Dorsolateral prefrontal cortex (tissue), 122 donors: ENCODE measurements at places on chromosomes 3 and 15.

DNA sequence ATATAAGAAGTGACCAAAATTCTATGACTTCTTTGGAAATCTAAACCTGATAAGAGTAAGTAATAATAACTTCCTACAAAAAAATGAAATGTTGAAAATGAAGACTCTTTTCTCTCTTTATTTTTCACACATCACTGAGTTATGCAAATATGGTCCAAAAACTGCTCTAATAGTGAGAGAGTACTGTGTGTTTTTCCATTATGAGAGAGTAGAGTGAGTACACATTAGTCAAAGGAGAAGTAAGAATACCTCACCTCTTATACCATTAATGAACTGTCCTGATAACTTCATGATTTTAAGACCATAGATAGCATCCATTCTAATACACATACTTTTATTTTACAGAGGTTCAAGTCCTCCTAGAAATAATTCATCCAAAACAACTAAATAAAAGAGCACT, 1310.2 kb downstream of the SI start:
- DNase-seq, result no peak

- no peak for DNase-seq
Observed at GRCh38 chr15:80415358-80415670, 11.1 kb downstream of the ARNT2 start.

DNA sequence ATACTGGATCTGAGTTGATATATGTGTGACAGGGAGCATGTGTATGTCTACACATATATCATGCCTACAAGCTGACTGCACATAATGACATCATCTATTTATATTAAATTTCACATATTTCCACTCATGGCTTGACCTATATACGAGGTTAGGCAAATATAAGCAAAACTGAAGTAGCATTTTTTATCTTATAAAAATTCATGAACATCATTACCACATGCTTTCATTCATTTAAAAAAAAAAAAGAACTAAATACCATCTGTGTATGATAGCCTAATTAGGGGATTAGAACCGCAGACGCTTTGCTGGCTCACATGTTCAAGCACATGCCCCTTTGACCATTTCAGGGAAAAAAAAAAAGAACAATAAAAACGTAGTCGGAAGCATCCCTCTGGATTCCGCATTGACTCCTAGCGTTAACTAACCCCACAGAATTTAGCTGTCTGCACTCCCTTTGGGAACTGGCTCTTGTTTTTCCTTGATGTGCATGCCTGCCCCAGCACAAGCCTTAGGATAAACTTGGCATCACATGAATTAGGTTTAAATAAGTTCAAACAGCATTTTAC, 888.4 kb downstream of the ROBO1 start:
- DNase-seq, result no peak

DNA sequence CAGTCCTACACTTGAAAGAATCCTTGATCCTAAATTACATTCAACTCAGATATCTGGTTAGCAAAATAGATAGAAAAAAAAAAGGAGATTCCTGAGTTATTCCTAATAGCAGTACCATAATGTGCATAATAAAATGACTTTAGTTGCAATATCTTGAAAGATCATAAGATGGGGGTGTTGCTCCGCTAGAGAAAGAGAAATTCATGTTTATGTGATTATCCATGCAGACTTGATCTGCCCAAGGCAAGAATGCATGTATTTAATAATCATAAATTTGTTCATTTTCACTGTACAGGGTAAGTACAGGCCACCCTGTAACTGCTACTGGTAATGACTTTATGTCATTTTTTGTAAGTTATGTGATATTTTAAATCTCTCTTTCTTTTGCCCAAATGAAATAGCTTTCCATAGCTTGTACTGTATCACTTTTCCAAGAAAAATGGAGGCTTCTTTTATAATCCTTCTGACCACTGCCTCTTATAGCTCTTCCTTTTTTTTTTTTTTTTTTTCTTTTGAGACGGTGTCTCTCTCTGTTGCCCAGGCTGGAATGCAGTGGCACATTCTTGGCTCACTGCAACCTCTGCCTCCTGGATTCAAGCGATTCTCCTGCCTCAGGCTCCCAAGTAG, 84.6 kb downstream of the HCN4 start:
- DNase-seq, result no peak
